T-helper 17 cell (primary cell): ENCODE measurements at places on chromosomes 4 and X.

- no peak overlapping the region for H3K27ac ChIP-seq
- no peaks in the 10 kb centered on the region for H3K27me3 ChIP-seq
- H3K36me3 ChIP-seq, result no peaks in the 10 kb centered on the region
- DNase-seq, result no peak
- peaks cover 2% of the 10 kb centered on the region for H3K4me1 ChIP-seq
- H3K4me3 ChIP-seq, result no peak overlapping the region
Measured at GRCh38 chr4:152045807-152046571, 285.2 kb upstream of the GATB start.

DNA sequence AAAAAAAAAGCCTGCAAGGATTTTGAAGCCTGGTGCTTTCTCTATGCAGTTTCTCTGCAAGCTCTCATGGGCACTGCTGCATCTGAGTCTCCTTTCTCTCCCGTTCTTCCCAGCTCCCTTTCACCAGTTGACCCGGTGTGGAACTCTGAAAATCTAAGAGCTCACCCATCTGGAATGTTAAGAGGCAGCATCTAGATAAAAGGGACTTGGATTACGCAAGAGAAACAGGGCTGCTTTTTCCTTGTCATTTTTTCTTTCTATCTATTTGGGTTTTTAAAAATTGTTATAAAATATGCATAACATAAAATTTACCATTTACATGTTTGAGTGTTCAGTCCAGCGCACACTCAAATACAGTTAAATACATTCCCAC is 95.2 kb upstream of the RPS6KA3 start:
- H3K4me3 ChIP-seq, result no peak overlapping the region
- H3K36me3 ChIP-seq, result no peaks in the 10 kb centered on the region
- no peak overlapping the region for H3K27ac ChIP-seq
- H3K4me1 ChIP-seq, result no peaks in the 10 kb centered on the region

- no peak for DNase-seq
- H3K4me3 ChIP-seq, result no peak overlapping the region
- H3K36me3 ChIP-seq, result peaks cover 8% of the 10 kb centered on the region
- H3K27me3 ChIP-seq, result no peaks in the 10 kb centered on the region
- H3K4me1 ChIP-seq, result peaks cover 18% of the 10 kb centered on the region
- peak overlapping the region; percentile 79 for H3K27ac ChIP-seq
Measured at GRCh38 chr4:52933738-52934137, 71.6 kb downstream of the RASL11B start.

DNA sequence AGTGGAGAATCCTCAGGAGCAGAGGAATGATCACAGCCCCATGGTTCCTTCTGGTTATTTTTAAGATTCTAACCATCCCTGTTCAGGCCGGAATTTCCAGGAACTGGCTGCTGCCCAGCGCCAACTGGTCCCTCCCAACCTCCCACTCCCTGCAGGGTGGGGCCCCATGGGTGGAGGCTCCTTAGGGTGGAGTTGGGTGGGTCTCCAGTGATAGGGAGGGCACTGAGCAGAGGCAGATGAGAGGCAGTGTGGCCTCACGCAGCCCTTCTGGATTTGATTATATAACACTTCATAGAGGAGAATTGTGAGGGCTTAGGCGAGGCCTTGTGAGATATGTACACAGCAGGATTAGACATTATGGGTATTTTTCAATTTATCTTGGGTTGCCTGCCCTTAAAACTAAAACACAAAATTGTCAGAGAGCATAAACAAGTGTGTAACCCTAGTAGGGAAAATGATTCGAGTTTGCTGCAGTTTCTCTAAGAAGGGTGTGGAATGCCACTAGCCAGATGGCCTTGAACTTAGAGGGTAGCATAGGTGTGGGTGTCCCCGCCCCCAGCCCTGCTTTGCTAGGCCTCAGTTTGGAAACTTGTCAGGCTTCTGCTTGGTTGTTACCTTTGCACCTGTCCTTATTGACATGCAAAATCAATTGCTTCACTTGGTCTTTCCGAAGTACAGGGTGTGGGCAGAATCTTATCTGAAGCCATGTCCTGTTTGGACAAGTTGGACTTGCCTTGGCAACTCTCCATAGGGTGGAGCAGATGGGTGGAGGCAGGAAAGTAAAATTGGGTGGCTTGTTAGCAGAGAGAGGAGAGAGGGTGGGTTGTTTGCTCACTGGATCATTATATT is 9.4 kb downstream of the KLF3 start:
- peaks cover 80% of the 10 kb centered on the region for H3K4me1 ChIP-seq
- H3K27ac ChIP-seq, result peak overlapping the region; percentile 95
- DNase-seq, result no peak
- H3K4me3 ChIP-seq, result peak overlapping the region; percentile 89

GRCh38 chrX:122565952-122566351 is 618.1 kb upstream of the GRIA3 start:
- no peaks in the 10 kb centered on the region for H3K4me1 ChIP-seq
- DNase-seq, result no peak
- no peaks in the 10 kb centered on the region for H3K27me3 ChIP-seq
- H3K27ac ChIP-seq, result no peak overlapping the region

DNA sequence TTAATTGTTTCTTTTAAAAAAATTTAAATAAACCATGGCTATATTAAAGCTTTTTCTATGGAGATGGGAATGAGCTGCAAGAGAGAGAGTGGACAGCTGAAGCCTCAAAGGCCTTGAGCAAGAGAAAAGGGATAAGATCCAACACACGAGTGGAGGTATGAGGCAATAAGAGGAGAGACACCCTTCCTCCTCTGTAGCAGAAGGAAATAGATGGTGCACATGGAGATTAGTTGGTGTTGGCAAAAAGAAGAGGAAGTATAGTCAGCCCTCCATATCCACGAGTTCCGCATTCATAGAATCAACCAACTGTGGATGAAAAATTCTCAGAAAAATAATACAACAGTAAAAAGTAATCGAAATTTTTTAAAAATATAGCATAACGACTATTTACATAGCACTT is 3.2 kb downstream of the CXorf38 start:
- H3K4me1 ChIP-seq, result peaks cover 22% of the 10 kb centered on the region
- peak overlapping the region; percentile 96 for H3K27ac ChIP-seq
- H3K4me3 ChIP-seq, result peak overlapping the region; percentile 99
- no peak for DNase-seq
- H3K36me3 ChIP-seq, result peaks cover 9% of the 10 kb centered on the region
- no peaks in the 10 kb centered on the region for H3K27me3 ChIP-seq

GRCh38 chr4:80812145-80812544 is 218.4 kb upstream of the BMP3 start:
- peaks cover 6% of the 10 kb centered on the region for H3K4me1 ChIP-seq
- no peaks in the 10 kb centered on the region for H3K36me3 ChIP-seq
- no peak for DNase-seq
- H3K27me3 ChIP-seq, result peaks cover 11% of the 10 kb centered on the region
- no peak overlapping the region for H3K4me3 ChIP-seq
